ENCODE measurements at places on chromosomes 7 and 10.

DNA sequence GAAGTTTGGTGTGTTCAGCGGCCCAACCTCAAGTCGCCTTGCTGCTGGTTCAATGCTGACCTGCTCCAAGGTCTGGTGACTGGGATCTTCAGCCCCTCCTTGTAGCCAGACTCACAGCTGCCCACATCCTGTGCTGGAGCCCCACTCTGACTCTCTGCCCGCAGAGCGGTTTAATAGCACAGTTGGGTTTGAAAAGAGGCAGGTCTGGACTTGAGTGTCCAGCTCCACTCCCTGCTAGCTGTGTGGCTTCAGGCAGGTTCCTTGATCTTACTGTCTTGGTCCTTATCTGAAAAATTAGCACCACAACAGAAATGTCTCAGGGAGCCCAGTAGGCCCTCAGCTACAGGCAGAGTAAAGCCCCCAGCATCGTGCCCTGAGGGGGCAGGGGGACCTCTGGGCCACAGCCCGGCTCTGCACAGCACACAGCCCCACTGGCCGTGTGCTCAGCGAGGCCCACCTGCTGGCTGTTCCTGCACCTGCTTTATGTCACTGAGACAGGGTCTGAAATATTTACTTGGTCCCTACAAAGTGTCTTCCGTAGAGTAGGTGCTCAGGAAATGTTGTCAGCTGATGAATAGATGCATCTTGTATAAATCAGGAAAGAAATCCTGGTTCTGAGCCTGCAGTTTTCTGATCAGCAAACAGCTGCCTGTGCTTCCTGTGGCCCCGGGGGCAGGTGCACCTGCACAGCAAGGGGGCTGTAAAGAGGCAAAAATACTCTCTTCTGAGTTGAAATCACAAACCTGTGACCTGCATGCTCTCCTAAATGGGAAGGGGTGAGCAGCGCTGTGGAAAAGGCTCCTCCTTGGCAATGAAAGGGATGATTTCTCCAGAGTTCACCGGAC lies 155.5 kb downstream of the SVIL start:
- DNase-seq = no peak

GRCh38 chr10:97714401-97715258 lies 1.1 kb downstream of the MARVELD1 start:
- no peak for DNase-seq

DNA sequence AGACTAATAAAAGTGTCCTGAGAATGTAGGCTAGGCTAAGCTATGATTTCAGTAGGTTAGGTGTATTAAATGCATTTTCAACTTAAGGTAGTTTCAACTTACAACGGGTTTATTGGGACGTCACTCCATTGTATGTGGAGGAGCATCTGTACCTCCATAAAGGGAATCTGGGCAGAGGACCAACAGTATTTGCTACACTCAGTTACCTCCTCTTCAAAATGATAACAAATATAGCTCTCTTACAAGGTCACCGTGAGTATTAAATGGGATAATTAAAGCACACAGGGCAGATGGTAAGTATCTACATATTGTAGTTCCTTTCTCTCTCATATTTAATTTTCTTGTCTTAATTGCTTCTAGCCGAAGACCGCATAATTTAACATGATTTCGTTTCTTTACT lies 59.0 kb upstream of the FGL2 start:
- DNase-seq = no peak

GRCh38 chr7:143973870-143974416 lies 19.3 kb downstream of the OR2F1 start:
- no peak for DNase-seq

GRCh38 chr10:17510242-17510908 lies 56.0 kb upstream of the ST8SIA6 start:
- no peak for DNase-seq

DNA sequence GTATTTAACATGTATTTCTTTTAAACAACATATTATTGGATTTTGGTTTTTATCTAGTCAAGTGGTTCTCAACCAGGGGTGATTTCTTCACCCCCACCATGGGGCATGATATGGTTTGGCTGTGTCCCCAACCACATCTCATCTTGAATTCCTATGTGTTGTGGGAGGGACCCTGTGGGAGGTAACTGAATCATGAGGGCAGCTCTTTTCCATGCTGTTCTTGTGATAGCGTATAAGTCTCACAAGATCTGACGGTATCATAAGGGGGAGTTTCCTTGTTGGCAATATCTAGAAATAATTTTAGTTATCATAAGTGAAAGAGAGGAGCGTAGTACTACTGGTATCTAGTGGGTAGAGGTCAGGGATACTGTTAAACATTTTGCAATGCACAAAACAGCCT lies 37.6 kb downstream of the TMEM168 start:
- no peak for DNase-seq

DNA sequence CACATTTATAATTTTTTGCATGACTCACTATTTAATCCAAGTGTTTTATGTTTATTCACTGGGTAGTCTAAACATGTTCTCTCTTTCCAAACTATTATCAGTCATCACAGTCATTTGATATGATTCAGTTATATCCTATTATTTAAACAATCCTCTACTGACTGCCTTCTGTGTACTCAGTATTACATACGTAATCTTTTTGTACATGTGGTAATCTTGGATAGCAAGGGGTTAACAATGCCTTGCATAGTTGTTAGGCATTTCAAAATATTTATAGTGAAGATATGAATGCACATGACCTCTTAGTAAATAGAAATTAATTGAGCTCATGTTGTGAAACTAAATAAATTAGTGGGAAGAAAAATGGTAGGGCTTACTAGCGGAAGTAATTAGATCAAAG lies 379.4 kb upstream of the KIAA1217 start:
- DNase-seq = no peak

- no peak for DNase-seq
Measured at GRCh38 chr10:115335366-115335765, 242.2 kb downstream of the ATRNL1 start.

DNA sequence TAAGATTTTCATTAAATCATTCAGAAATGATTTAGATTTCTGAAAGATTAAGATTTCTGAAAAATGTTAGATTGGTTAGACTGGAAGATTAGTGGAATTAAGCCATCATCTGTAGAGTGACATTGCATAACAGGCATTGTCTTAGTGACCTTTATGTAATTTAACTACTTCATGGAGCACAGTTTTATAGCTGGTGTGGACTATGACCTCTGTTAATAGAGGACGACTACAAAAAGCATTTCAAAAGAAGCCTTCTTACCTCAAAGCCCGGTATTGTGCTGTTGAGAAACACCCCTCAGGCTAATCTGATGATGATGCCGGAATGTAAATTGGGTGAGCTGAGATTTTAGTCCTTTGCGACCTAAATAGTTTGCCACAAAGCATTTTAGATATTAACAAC lies 55.6 kb downstream of the GALNT11 start:
- DNase-seq = no peak

GRCh38 chr7:157540020-157540419 lies 203.2 kb downstream of the DNAJB6 start:
- no peak for DNase-seq

DNA sequence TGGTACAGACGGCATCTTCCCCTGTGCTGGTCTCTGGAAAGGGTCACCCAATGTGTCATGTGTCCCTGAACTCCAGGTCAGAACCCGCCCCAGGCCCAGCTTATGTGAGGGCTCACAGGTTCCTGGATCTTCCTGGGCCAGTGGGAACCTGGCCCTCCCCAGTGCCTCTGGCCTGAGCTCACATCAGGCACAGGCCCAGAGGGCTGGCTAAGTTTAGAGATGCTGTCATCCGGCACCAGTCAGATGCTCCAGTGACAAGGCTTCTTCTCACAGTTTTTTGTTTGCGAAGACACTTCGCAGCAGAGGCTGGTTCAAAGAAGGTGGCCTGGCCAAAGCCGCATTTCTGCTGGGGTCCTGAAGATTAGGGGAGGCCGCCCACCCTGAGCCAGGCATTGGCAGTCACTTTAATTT lies 11.8 kb downstream of the CAMK2B start:
- no peak for DNase-seq

- DNase-seq = no peak
Measured at GRCh38 chr7:50312250-50313162, 8.0 kb downstream of the IKZF1 start.

DNA sequence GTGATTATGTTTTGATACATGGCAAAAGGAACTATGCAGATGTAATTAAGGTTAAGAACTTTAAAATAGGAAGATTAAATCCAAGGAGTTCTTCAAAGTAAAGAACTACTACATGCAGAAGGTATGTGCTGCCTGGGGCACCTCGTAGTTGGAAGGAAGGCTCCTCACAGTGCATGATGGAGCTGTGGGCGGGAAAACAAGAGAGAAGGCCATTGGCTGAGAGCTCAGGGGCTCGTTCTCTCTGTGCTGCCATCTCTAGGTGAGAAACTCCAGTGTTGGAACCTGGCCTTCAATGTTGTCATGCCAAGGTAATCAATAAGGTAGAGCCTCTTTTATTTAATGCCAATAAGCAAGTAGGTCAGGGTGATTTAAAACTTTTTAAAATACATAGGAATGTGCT lies 391.4 kb upstream of the ETV1 start:
- DNase-seq = no peak

DNA sequence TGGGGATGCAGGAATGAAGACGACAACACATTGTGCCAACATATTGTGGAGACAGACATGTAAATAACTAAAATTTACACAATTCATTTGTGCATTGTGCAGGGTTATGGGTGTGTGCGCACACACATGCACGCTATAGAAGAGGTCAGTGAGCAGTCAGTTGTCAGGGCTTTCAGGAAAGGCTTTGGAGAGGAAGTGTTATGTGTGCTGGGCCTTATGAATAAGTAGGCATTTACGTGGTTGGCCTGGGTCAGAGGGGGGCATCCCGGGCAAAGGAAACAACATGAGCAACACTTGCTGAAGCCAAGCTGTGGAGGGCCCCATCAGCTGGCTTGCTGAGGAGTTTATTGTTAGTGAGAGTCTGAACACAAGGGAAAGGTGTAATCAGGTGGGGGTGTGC lies 4.1 kb downstream of the PRXL2A start:
- no peak for DNase-seq

DNA sequence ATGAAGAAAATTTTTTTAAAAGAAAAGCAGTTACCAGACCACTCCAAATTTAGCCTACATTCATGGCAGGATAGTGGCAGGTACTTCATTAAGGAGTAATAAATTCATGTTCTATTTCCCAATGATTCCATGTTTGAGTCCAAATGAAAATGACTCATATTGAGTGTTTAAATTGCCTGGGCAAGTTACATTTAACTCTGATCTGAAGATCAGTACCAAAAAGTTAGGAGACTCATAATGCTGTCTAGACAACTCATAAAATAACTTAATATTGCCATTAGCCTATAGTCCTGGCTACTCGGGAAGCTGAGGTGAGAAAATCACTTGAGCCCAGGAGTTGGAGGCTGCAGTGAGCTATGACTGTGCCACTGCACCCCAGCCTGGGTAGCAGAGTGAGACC lies 13.0 kb downstream of the BRAF start:
- no peak for DNase-seq

DNA sequence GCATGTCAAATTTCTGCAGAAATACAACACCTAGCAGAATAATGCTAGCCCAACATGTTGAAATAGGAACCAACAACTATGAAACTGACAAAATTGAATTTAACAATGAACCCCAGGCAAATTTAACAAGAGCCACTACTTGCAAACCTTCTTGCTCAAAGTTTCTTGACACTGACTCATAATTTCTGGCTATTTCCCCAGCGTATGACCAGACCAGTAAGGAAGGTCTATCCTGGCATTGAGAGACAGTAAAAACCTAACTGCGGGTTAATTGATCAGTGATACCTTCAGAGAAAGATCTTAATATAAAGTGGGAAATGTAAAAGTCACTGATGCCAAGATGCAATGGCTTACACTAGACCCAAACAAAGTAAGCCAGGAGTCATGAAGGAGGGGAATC lies 510.1 kb downstream of the ARL4A start:
- DNase-seq = no peak

DNA sequence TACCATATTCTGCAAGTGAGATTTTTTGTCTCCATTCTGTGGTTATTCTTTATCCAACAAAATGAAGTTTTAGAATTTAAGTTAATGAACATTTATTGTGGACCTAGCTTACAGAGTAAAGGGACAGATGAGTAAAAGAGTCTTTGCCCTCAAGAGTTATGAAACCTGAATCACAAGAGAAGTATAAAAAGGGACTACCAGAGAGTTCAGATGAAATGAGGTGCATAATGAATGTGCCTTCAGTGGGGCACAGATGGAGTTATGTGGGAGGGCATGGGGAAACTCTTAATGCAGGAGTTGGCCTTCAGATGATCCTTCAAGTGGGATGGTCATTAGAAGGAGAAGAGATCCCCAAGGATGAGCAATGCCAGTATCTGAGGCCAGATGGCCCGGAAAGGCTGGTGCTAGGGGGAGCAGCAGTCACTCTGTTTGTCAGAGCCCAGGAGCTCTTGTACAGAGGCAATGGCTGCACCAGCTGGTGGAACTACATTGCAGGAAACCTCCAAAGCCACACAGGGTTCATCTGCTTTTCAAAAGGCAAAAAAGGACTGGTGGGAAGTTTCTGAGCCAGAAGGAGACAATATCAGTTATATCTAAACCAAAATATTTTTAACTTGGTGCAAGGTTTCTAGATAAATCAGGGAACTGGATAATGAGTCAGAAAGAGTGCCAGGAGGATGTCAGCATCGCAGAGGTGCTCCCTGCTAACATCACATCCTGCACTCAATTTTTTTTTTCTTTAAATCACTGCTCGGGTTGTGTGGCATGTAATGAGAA lies 162.0 kb downstream of the KLF6 start:
- DNase-seq = peak; percentile 56

DNA sequence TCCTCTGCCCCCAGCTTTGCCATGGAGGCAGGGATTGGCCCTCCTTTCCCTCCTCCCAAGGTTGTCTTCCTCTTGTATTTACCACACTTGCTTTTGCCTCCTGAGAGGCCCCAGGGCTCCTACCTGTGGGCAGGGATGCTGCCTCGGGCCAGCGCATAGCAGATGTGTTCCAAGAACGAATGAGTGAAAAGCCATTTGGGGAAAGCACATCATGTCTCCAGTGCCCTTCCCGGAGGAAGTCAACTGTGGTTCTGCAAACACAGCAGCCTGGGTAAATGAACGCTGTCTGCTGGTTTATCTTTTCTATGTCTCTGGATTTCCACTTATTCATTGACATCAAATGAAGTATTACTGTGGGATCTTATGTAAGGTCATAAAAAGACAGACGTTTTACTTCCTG lies 161.7 kb downstream of the FANK1 start:
- DNase-seq = no peak

DNA sequence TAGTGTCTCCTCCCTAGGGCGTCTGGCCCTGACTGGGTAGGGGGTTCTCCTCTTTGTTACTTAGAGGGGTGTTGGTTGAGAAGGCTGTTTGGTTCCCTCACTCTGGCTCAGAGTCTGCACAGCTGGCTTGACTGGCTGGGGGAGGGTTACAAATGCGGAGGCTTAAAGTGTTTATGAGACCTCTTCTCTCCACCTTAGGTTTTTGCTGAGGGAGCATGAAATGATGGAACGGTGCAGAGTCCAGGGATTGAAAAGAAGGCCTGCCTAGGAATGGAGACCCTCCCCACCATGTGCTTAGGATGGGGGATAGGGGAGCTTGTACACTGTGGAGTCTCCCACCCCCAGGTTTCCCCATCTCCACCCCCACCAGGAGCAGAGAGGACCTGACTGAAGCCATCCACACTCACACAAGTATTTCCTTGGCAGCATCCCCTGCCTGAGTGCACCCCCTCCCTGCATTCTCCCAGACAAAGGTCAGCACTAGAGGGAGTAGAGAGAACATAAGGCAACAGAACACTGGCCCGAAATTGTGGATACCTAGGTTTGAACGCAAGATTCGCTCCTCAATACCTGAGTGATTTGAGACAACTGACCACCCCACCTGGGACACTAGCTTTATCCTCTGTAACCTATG lies 1.7 kb upstream of the LDB1 start:
- DNase-seq = no peak

GRCh38 chr10:88288320-88289059 lies 294.6 kb downstream of the RNLS start:
- no peak for DNase-seq

Measured in T-helper 2 cell treated with Interferon-gamma antibody and Interleukin-4, amounts not matched to agents 5 μg/mL and 100 μg/mL, for 36 hours (primary cell).